ENCODE measurements at places on chromosomes 4 and X.

DNA sequence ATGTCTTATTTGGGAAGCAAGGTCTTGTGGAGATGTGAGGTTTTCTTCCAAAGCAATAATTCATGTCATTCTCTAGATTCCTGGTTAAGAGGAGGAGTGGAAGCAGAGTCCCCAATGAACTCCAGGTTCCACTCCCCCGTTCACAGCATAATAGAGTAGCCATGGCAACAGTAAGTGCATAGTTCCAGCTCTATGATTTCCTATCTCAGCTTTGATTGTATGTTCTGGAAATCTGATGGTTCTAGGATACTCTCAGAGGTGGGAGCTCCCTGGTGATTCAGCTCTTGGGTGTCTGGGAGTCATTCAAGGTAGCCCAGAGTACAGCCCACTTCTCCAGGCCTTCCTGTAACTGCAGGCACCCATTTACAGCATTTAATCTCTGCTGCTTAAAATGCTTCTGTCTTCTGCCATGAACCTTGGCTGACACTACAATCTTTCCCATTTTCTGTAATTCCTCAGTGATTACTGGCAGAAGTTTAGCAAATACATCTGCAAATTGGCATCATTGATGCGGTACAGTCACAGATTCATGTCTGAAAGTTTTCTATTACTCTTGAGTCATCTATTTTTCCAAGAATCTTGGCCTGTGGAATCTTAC is 242.0 kb downstream of the MAPK10 start:
- no peak for DNase-seq

DNA sequence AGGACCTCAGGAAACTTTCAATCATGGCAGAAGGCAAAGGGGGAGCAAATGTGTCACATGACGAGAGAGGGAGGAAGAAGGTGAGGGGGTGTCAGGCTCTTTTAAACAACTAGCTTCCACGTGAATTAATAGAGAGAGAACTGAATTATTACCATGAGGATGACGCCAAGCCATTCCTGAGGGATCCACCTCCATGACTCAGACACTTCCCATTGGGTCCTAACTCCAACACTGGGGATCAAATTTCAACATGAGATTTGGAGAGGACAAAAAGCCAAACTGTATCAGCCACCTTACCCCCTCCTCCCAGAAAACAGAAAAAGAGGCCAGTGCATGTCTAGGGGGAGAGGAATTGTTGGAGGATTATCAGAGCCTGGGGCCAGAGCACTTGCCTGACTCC is 40.4 kb upstream of the LAS1L start:
- no peak for DNase-seq

- no peak for DNase-seq
Measured at GRCh38 chr4:69058410-69059059, 37.7 kb upstream of the UGT2B7 start.

DNA sequence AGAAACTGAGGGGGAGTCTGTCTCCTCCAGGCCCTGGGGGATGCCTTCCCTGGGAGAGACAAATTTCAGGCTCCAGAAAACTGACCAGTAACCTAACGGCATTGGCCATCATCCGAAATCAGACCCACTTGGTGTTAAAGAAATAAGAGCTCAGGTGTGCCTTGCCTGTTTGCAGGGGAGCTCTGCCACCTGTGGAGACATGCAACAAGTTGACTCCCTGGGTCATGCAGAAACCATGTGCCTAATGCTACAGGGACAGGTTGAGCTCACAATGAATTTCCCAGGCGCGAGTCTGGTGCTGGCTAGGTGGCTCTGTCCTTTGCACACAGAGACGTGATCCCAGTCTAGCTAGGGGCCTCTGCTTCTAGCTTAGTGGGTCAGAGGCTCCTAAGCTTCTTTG is 95.8 kb upstream of the KIT start:
- DNase-seq, result no peak

- no peak for DNase-seq
Measured at GRCh38 chr4:113328514-113328913, 279.1 kb downstream of the ANK2 start.

DNA sequence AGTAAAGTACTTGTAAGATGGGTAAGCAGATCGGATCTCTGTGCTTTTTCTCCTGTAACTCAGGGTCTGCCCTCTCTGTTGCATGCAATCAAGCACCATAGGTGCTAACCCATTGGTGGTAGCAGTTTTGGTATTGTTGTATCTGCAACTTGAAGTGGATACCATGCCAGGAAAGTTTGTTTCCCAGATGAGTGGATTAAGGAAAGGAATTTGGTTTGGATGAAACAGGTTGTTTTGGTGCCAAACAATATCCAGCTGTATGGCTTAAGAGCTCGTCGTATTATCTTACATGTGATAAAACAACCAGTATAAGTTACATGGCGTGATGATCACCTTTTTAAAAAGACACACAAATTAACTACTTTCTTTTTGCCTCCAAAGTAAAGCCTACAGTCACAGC is 280.9 kb upstream of the TENM3 start:
- no peak for DNase-seq

DNA sequence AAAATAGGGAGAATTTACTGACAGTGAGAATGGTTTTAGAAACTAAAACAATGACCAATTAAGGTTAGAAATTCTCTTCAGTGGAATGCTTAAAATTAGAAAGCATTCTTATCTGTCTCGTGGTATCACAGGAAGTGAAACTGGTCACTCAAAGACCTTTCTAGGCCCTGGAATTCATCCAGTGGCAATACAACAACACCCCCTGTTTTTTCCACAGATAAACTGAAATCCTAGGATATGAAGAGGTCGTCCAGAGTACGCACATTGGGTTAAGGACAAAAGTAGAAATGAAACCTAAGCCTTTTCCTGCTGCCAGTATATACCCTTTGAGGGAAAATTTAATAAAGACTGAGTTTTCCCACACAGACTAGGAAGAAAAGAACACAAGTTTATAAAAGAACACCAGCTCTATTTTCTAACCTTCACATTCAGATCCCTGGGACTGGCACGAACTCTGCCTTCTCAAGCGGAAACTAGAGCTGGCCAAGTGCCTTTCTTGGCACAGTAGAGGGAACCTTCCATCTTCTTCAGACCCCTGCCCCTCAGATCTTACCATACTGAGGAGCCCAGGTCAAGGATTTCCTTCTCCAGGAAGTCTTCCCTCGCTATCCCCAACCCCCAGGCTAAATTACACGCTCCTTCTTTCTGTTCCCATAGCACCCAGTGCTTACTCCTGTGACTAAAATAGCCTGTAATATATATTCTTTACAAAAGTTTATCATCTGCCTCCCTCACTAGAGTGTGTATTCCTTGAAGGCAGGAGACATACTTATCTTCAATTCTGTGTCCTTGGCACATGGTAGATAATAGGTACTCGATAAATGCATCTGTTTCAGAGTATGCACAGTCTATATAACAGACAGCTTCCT is 16.9 kb downstream of the LHFPL1 start:
- DNase-seq, result no peak

- DNase-seq, result no peak
Measured at GRCh38 chrX:127943571-127943970, 108.6 kb downstream of the ACTRT1 start.

DNA sequence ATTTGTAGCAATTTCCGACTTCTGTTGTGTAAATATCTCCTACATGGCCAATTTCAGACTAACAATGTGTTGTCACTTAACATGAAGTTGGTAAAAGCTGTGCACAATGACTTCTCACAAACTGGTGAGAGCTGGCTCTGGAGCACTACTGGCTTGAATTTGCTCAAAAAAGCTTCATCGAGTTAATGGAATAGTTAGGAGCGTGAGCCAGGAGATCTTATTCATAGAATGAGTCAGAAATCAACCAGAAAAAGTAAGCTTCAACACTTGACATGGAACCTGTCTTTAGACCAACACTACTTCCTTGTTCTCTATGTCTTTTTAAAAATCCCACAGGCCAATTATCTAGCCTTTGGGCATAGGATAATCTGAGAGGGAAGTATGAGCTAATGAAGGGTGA is 7.9 kb upstream of the CHRDL1 start:
- no peak for DNase-seq

GRCh38 chr4:142339053-142339452 is 507.0 kb downstream of the INPP4B start:
- DNase-seq, result no peak

GRCh38 chr4:6271701-6272465 is 2.2 kb downstream of the WFS1 start:
- peak; percentile 18 for DNase-seq

- no peak for DNase-seq
Measured at GRCh38 chr4:51858605-51859202, 15.8 kb downstream of the DCUN1D4 start.

GRCh38 chrX:21379991-21380390 is 5.8 kb downstream of the CNKSR2 start:
- no peak for DNase-seq

DNA sequence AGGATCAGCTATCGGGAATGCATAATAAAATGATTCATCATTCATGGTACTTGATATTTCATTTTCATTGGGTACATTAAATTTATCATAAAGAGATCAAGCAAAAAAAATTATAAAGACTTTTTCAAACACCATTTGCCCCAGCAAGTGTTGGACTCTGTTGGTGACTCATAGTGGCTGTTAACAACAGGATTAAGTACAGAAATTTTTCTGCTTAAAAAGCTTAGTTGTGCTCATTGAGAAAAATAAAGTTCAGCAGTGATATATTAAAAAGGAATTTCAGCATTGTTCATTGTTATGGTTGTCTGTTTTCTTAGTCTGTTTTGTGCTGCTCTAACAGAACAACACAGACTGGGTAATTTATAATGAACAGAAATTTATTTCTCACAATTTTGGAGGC is 86.2 kb upstream of the PCDH10 start:
- DNase-seq, result no peak

- no peak for DNase-seq
Measured at GRCh38 chrX:123357941-123358340, 173.9 kb downstream of the GRIA3 start.

DNA sequence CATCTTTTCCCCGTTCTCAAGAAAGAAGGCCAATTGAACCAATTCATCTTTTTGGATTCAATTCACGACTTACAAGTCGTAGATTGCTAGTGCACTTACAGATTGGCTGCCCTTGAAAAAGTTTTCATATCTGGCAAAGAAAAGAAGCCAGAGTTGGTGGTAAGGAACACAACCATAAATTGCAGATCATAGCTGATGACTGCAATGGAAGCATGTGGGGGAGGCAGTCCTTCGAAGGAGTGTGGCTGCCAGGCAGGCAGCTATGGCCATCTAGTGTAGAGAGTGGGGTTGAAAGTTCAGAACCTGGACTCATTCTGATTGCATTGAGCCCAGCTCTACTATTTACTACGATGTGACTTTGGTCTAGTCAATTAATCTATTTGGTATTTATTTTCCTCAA is 4.5 kb downstream of the GPM6A start:
- DNase-seq, result no peak

- DNase-seq, result no peak
Measured at GRCh38 chr4:88350786-88351185, 27.9 kb upstream of the HERC6 start.

DNA sequence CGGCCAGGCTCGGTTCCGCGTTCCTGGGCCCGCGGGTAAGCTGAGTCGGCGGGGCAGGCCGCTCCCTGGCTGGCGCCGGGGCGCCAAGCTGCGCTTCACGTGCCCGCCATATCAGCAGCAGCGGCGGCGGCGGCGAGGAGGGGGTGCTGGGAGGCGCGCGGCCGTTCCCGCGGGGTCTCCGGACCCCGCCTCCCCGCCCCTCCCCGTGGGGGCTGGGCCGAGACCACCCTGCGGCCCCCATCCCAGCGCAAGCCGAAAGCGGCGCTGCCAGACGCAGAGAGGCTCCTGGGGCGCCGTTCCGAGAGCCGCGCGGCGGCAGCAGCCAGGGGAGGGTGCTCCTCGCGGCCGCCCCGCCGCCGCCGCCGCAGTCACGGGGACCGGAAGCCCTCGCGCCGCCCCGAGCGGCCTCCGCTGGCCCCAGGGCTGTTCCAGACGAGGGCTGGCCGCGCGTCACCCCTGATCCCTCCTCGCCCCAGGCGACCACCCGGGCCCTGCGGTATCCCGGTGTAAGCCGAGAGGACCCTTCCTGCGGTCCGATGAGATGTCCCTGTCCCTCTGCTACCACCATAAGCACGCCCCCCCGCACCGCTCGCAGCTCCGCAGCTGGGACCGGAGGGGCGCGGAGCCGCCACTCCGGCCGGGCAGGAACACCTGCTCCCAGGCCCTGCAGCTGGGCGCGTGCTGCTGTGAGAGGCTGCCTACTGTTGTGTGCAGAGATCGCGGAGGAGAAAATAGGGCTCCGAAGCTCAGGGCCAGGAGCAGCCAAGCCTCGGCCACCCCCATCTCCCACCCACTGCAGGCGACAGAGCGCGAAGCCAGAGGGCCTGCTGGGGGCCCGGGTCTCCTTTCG is 7.5 kb upstream of the BCOR start:
- DNase-seq, result no peak

DNA sequence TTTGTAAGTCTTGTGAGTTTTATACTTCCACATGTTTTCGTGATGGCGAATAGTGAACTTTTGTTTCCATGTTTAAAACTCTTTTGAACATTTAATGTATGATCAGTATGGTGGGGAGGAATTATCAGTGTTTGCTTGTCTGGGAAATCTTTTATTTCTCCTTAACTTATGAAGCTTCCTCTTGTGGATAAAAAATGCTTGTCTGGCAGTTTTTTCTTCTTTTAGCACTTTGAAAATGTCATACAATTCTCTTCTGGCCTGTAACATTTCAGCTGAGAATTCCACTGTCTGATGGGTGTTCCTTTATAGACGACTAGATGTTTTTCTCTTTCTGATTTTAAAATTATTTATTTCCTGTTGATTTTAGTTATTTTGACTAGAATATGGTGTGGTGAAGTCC is 576.0 kb downstream of the DACH2 start:
- no peak for DNase-seq

DNA sequence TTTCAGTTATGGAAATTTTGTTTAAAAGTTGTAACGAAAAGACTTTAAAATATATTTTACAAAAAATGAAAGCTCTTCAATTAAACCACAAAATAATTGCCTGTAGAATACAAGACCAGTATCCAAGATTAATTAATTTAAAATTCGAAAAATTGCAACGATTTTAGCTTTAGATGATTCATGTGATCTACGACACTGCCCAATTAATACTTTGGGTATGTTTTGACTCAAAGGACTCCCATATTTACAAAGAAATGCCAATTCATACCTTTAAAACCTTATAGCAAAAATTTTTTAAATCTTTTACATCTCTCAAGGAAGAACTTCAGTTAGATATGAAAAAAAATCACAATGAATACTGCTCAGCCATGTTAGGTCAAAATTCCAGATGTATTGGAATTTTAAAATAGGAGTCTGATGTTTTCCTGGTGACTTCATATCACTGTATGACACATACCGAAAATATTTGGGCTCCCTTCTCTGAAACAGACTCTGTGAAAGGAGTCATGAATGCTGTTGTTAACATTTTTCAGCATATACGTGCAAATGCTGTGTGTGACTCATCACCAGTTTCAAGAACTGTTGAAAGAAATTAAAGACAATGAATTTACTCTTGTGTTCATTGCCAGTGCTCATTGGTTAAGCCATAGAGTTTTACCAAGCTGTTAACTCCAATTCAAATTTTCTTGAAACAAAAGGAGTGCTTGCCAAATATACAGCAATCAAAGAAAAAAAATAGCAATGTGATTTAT is 13.8 kb upstream of the SMS start:
- no peak for DNase-seq
